ENCODE measurements at places on chromosomes 5 and 9.

DNA sequence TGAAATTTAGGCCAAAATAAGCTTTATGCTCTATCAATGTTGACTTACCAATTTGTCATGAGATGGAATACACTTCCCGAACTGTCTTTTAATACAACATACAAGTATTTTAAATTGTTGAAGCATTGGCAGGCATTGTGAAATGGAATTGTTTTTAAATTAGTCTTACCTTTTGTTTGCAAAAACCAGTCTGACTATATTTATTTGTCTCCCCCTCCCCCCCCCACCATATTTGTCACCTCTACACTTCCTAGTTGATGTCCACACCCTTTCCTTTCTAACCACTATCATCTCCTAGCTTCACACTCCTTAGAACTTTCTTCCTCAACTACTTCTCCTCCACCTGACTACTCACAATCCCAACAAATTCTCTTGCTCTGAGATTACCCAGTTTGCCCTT lies 40.9 kb downstream of the FAF2 start:
- DNase-seq = peak; percentile 8

GRCh38 chr5:7851617-7852289 lies 820 bp upstream of the CFAP90 start:
- no peak for DNase-seq

DNA sequence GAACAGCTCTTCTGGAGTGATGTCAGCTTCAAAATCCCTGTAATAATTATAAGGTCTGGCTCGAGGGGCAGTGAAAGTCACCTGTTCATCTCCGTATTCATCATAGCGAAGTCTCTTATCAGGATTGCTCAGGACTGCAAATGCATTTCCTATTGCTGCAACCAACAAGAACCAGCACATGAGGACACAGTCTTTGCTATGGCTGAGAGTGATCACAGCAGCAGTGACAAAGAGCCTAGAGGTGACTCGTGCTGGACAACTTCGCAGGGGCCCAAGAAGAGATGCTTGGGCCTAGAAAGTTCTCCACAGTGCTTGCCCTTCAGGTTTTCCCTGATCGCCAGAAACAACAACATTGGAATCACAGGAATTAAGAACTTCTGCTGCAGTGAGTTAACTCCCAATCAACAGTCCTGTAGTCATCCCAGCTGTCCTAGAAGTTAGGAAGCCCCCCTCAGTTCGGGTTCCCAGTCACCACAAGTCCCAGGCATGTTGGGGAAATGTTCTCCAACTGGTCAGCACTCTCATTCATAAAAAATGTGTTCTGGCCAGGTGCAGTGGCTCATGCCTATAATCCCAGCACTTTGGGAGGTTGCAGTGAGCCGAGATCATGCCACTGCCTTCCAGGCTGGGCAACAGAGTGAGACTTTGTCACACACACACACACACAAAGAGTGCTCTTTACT lies 13.0 kb downstream of the DNAJC18 start:
- DNase-seq = no peak

DNA sequence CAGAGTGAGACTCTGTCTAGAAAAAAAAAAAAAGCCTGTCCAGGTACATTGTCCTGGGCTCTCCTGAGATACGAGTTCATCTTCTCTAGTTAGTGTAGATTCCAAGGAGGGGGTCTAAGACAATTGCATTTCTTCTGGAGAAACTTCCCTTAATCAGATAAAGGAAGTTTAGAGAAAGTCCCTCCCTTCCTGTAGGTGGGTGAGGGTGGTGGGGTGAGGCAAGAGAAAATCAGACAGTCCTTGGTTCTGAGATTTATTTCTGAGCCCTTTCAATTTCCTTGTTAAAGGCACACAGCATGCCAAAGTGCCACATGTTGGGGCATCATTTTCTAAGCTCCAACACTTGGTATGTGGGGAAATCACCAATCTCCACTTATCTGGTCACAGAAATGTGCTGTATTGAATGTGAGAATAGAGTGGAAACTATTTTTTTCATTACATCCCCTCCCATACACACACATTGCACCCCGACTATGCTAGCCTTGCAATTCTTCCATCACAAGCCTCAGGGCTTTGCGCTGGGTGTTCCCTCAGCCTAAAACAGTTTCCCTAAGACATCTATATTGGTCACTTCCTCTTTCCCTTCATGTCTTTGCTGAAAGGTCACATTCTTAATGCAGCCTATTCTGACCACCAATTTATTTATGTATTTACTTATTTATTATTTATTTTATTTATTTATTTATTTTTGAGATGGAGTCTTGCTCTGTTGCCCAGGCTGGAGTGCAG lies 5.1 kb upstream of the TUT7 start:
- no peak for DNase-seq

GRCh38 chr5:68699966-68700365 lies 393.8 kb upstream of the SLC30A5 start:
- no peak for DNase-seq

- peak; percentile 48 for DNase-seq
These were observed 232.6 kb downstream of the MAST4 start for GRCh38 chr5:66828548-66829357.

DNA sequence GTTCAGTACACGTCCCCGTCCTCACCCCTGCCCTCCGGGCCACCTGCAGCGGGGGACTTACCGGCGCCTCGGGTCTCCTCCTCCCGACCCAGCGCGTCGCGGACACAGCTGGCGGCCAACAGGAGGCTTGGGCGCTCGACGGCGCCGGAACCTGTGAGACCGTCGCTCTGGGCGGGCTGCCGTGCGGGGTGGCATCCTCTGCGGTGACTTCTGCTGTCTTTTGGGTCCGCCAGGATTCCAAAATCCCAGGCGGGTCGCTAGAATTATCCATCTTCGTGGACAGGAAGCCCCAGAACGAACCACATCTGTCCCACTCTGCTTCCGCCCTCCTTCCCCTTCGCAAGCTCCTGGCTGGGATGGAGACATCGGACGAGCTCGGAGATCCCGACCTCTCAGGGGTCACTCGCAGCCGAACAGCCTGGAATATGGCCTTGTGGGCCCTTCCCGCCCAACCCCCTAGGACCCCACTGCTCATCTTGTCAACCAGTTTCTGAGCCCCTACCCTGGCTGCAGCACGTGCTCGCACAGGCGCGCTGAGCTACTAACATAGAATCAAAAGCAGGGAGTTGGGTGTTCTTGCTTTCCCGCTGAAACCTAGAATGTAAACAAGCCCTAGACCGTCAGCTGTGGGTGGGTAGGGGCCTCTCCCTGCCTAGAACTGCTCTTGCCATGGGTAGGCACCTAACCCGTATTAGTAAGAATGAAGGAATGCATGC lies 947 bp upstream of the MARCHF3 start:
- no peak for DNase-seq

DNA sequence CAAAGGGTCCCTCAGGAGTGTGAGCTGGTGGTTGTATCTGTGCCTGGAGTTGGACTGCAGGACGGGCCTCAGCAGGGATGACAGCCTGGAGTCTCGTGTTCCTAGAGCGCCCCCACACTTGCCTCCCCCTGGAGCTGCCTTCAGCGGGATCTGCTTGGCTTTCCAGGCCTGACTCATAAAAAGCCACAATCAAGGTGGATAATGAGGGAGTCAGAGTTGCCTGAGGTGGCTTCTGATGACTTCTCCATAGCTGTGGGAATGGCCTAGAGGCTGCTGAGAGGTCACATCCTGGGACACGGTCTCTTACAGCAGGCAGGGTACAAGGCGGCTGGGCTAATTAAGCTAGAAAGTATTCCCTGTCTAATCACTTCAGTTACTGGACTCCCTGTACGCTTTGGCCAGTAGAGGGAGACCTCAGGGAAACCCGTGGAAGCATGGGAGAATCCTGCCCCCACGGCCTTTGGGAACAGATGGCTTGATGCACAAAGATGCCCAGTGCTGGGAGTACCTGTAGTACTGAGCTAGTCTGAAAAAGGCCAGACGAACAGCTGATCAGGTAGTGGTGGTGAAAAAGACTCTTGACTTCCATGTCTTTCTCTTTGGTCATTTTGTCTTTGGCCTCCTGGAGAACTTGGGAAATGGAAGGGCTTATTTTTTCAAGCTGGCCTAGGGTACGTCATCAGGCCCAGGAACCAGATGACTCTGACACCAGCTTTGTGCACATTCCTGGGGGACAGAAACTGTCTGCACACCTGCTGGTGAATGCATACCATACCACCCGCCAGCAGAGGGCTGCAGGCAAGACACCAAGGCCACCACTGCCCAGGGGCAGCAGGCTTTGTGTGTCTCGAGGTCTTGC lies 16.1 kb upstream of the FRRS1L start:
- no peak for DNase-seq

DNA sequence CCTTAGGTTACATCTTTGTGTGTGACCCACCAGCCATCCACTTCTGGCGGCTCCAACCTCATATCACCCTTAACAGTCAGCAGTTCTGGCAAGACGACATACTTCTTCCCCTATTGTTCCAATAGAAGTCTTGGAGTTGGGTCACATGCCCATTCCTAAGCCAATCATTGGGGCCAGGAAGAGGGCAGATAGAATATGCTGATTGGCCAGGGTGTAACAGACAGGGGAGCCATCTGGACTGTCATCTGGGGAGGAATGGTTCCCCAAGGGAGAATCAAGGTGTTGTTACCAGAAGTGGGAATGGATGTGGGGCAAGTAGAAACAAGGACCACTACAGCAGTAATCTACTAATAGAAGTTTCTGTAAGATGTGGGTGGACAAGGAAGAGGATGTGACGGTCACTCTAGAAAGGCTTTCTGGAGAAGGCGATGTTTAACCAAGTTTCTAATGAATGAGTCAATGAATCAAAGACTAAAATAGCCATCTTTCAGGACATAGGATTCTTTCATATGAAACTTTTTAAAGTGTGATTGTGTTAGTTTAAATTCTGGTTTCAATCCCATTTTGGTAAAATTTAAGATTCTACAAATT lies 200.4 kb downstream of the ARHGAP26 start:
- DNase-seq = no peak

DNA sequence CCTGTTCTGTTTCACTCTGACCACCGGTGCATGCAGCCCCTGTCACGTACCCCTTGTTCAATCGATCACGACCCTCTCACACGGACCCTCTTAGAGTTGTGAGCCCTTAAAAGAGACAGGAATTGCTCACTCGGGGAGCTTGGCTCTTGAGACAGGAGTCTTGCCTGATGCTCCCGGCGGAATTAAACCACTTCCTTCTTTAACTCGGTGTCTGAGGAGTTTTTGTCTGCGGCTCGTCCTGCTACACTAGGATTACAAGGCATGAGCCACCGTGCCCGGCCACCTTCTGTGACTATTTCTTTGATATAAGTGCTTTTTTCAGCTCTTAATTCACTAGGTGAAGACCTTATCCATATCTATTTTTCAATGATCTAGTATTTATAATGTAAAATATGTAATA lies 167.5 kb downstream of the TTC39B start:
- DNase-seq = no peak

DNA sequence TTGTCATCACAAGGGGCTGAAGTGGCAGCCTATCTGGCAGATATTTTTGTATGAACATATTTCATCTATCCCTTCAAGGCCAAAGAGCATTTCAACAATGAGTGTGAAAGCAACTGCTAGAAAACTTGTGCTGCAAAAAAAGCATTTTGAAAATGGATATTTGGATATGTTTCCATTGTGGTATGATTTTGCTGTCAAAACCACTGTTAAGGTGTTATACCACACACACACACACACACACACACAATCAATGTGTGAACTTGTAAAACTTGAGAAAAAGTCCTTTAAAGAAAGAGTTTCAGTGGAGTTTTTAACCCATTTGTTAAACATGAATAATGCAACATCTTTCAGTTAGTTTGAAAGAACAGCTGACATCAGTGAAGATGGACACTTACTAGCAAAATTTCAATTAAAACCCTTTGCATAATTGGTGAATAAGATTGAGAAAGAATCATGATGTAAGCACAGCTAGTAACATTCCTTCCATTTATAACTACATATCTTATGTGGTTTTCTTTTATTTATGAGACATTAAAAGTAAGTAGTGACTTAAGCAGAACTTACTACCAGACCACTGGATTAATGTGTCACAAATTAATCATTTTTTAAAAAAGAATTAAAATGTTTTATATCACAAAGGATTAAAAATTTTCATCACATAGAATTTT lies 182.6 kb upstream of the GNA14 start:
- no peak for DNase-seq

DNA sequence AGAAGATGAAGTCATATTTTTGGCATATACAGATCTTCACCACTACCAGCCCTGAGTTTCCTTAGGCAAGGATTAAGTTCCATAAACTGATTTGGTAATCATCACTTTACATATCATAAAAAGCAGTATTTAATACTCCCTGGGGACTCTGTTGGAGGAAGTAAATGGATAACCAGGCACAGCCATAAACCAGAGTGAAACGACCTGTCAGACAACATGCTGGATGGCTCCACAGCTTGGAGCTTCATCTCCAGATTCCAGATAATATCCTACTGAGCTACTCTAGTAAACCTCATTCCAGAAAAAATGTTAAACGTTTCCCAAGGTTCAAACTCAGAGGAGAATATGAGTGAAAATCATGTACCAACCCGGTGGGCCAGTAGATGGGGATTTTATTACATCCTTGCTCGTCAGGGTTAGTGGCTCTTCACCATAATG lies 109.2 kb downstream of the BASP1 start:
- DNase-seq = no peak

- DNase-seq = no peak
These were observed 23.6 kb upstream of the SARDH start for GRCh38 chr9:133761641-133762248.

DNA sequence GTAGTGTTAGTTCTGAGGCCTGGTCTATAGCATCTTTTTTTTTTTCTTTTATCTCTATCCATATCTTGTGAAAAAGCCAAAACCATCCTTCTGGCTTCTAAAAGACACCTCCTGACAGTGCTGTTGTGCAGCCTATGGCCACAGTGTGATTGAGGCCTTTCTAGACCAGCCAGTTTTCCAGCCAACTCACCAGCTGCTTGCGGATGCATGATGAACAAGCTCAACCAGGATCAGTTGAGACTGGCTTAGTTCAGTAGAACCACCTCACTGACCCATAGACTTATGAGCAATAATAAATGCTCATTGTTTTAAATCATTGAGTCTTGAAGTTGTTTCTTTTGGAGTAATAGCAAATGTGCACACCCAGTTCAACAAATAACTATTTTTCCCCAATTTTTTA lies 296.9 kb downstream of the FAM170A start:
- no peak for DNase-seq

DNA sequence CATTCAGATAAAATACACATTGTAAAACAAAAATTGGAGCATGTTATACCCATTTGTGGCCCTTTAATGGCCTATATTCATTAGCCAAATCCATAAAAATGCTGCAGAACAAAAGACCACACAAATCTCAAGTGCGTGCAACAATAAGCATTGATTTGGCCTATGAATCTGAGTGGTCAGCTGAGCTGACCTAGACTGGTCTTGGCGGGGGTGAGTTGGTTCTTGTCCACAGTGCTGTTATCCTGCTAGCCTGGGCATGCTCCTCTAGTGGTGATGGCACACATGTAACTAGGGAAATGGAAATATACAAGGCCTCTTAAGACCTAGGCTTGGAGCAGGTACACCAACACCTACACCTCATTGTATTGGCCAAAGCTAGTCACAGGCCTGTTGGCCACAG lies 122.2 kb upstream of the TBCA start:
- DNase-seq = no peak

- no peak for DNase-seq
These were observed 65.6 kb upstream of the IRX2 start for GRCh38 chr5:2817031-2817603.

Data from CD4-positive, alpha-beta T cell treated with Interleukin-4 for 1 hour (primary cell).